Activated naive CD8-positive, alpha-beta T cell treated with anti-CD3 and anti-CD28 coated beads, Interleukin-2, amount 50 U/mL, for 16 hours (primary cell): ENCODE measurements at places on chromosomes 13 and 19.

GRCh38 chr13:41006306-41006705 lies 12.8 kb downstream of the ELF1 start:
- no peak for DNase-seq

- no peak for DNase-seq
These were observed 6.2 kb downstream of the ZNF444 start for GRCh38 chr19:56147307-56147706.

- DNase-seq = no peak
These were observed 309.9 kb upstream of the SLITRK1 start for GRCh38 chr13:84192125-84192524.

DNA sequence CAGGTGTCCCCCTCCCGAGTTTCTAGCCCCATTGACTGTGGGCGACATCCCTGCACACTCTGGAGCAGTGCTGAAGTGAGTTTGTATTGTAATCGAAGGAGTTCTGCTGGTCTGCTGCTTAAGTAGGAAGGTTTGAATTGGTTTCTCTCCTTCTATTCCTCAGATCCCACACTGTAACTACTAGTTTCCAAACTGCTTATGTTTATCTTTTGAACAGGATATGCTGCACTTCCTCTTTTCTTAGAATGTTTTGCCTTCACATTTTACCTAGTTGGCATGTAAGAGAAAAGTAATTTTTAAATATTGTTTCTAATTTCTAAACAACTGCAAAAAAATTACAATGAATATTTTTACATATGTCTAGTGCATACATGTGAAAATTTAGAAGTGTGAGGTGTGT lies 511.8 kb downstream of the KLF12 start:
- DNase-seq = no peak

DNA sequence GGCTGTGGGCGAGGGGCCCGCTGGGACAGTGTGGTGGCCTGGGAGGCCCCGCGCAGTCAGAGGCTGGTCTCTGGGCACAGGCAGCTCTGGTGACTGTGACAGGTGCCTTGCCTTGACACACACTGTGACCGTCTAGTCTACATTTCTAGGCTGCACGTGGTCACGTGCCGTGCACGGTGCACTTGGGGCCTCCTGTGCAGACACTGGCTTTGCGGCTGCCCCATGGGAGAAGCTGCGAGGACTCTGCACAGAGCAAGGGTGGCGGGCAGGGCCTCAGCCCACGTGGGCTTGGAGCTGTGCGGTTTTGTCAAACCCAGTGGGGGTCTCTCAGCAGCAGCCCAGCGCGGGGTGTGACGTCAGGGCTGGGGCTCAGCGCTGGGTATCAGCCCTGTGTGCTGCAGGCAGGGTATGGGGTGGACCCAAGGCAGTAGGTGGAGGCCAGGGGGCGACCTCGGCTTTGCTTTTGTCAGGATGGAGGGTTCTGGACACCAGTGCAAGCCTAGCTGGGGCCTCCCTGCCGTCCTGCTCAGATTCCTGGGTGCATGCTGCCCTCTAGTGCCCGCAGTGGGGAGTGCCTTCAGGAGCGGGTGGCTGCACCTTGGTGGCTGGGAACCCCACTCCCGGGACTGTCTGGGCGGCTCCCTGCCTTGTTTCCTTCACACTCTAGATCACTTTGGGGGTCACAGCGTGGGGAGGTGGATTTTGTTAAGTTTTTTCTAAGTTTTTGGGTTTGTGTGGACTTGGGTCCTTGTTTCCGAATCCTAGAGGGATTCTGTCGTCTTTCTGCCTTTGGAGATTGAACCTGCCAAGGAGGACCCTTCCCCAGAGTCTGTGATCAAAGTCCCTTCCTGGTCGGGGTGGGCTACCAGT lies 62.6 kb downstream of the KDM4B start:
- DNase-seq = peak; percentile 65

DNA sequence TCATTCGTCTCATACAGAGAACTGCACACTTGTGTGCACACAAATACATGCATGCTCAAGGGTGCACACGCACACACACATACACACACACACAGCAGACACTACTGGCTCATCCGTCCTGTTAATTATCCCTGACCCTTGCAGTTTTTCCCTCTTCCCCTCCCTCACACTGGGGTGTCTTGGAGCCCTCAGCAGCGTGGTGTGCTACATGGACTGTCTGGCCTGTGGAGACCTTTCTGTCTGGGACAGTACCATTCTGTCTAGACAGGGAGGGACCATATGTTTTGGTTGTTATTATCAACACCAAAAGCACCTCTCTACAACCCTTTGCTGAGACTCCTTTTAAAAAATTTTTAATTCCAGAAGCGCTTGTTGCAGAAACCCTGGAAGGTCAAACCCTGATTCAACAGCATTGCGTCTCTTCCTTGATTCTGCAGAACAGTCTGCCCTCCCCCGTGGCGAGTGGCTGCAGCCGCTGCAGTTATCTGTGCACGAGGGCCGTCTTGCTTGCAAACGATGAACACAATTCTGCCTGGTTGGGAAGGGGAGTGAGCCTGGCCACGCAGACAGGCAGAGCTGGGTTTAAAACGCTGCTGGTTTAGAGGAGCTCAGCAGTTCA lies 374.0 kb downstream of the IRS2 start:
- no peak for DNase-seq

- no peak for DNase-seq
These were observed 160.1 kb downstream of the COG6 start for GRCh38 chr13:39815345-39816111.

GRCh38 chr13:62418376-62418775 lies 1002.7 kb upstream of the PCDH20 start:
- no peak for DNase-seq

GRCh38 chr19:3084943-3085342 lies 9.2 kb upstream of the GNA11 start:
- no peak for DNase-seq

DNA sequence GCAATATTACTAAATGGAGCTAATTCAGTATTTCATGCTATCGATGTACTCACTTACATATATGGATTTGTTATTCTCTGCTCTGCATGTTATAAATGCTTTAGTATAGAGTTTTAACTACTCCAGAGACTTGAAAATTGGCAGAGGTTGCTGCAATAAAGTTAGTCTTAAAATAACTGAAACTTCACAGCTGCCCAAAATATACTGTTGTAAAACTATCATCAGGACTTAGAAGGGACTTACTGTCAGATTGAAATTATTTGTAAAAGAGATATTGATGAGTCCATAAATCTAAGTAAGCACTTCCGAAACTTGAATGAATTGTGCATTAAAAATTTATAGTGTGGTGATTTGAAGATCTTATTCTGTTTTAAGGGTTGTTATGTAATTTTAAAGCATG lies 1178.2 kb upstream of the PCDH20 start:
- DNase-seq = no peak
